Spinal cord (tissue), 10 donors: ENCODE measurements at places on chromosomes 7 and 10. TPM values are rescaled to one million over a fixed set of nuclear protein-coding genes. Genes with fewer than 3 reads are reported as not detected.
A peak's percentile ranks its signal among the peaks of the same experiment; 100 is the strongest.

DNA sequence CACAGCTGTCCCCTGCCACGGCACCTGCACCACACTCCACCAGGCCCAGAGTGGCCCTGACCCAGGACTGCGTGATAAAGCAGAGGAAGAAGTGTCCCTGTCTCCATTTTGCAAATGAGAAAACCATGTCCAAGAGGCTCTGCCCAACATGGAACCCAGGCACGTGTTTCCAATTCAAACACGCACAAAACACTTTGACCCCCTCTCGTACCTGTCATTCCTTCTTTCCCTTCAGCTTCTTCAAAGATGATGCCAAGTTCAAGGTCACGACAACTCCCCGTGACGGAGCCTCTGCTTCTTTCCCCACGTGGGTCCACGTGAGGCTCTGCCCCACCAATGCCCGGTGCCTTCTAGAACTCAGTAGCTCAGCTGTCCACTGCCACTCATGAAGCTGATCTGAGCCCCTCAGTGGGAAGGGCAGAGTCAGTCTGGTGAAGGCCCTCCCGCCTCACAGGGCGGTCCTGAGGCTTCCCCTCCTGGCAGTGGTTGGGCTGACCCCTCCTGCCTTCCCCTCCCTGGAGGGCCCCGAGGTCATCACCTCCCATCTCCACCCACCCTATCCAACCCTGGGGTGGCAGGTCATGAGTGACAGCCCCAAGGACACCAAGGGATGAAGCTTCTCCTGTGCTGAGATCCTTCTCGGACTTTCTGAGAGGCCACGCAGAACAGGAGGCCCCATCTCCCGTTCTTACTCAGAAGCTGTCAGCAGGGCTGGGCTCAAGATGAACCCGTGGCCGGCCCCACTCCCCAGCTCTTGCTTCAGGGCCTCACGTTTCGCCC is 19.0 kb downstream of the CALML5 start:
- DNase-seq = no peak

DNA sequence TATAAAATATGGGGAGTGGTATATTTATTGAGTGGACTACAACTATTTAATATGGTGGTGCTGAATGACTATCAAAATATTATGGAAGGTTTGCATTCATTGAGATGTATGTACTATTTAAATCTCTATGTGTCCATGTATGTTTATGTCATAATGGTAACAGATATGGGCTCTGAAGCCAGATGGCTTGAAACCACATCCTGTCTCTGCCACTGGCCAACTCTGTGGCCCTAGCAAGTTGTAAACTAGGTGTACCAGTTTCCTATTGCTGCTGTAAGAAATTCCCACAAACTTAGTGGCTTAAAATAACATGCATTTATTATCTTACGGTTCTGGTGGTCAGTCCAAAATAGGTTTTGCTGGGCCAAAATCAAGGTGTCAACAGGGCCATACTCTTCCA is 198.1 kb upstream of the NFE2L3 start:
- no peak for DNase-seq

- no peak for DNase-seq
Measured at GRCh38 chr7:69844264-69844868, 246.1 kb downstream of the AUTS2 start.

The PGAM2 gene
- 3.5 TPM for total RNA-seq

DNA sequence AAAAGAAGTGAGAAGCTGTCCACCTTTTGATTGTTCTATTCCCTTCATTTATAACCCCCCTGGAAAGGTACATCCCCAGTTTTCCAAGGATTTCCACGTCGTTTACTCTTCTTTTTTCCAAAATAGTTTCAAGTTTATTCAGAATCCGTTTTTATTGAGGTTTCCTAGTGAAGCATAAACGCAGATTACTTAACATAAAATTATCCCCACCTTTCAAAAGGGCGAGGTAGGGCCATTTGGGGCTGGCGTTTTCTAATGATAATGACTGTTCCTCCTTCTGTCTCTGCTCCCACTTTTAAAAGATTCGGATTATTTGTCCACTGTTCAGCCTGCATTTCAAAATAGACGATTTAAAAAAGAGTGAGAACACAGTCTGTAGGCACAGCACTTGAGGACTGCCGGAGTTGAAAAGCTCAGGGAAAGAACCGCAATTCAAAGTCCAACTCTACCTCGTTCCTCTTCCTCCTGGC is 165.2 kb upstream of the PPP1R3A start:
- DNase-seq = peak; percentile 64

GRCh38 chr7:91140286-91140685 is 123.9 kb upstream of the FZD1 start:
- no peak for DNase-seq

The GHITM gene
- total RNA-seq = 144 TPM

- no peak for DNase-seq
Measured at GRCh38 chr10:28631896-28632583, 45.3 kb upstream of the BAMBI start.

DNA sequence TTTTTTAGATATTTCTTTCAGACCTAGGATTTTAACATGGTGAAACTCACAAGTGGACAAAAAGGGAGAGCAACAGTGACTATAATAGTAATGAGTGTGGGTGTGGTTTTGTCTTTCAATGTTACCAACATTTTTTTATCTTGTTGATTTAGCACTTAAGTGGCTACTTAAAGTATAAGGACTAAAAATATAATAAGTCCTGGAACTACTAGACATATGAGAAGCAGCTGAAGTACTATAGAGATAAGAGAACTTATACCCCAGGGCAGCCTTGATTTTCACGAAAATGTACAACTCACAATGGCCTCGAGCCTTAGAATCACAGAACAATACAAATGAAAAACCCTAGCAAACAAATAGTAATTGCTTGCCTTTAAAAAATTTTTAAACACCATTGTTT is 1151.8 kb downstream of the TYW1 start:
- no peak for DNase-seq

The VWC2 gene
- 2.4 TPM for total RNA-seq

The MMP21 gene
- 0.33 TPM for total RNA-seq

GRCh38 chr7:133475655-133476054 is 222.8 kb downstream of the EXOC4 start:
- no peak for DNase-seq

- DNase-seq = peak; percentile 4
Measured at GRCh38 chr7:149027611-149028345, 527 bp downstream of the PDIA4 start.

- DNase-seq = no peak
Measured at GRCh38 chr7:29494350-29494749, 69.3 kb upstream of the PRR15 start.

- DNase-seq = no peak
Measured at GRCh38 chr10:120477743-120478141, 20.7 kb downstream of the PLPP4 start.

DNA sequence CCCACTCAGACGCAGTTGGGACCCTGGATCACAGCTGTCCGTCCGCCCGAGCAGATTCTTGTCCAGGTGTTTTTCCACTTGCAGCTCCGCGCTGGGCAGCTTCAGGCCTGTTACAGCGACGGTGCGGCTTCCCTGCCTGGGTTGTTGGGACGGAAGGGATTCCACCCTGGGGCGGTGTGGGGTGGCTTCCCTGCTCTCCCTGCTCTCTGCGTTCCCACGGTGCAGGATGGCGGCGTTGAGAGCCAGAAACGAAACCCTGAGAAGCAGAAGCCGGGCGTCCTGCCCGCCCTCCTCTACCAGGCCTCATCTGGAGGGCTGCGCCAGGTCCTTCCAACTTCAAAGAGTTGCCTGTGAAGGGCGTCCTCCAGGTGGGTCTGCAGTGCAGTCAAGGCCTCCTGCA is 194.4 kb downstream of the ADARB2 start:
- DNase-seq = no peak

DNA sequence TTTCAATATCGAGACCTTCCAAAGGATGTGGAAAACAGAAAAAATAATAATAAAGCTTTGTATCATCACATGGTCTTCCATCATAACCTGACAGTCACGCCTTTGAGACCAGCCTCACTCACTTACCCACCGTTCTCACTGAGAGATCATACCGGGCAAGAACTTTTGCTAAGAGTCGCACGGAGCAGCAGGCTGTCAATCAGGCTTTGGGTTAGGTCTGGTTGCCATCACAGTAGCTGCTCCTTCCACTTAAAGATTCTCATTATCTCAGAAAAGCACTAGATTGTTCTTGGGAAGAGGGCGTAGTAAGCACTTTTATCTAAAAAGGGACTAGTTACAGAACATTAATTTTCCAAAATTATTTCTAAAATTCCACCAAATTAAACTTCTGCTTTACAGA is 2.0 kb downstream of the RELN start:
- DNase-seq = no peak

GRCh38 chr10:22500656-22501340 is 155.5 kb downstream of the SPAG6 start:
- peak; percentile 22 for DNase-seq

DNA sequence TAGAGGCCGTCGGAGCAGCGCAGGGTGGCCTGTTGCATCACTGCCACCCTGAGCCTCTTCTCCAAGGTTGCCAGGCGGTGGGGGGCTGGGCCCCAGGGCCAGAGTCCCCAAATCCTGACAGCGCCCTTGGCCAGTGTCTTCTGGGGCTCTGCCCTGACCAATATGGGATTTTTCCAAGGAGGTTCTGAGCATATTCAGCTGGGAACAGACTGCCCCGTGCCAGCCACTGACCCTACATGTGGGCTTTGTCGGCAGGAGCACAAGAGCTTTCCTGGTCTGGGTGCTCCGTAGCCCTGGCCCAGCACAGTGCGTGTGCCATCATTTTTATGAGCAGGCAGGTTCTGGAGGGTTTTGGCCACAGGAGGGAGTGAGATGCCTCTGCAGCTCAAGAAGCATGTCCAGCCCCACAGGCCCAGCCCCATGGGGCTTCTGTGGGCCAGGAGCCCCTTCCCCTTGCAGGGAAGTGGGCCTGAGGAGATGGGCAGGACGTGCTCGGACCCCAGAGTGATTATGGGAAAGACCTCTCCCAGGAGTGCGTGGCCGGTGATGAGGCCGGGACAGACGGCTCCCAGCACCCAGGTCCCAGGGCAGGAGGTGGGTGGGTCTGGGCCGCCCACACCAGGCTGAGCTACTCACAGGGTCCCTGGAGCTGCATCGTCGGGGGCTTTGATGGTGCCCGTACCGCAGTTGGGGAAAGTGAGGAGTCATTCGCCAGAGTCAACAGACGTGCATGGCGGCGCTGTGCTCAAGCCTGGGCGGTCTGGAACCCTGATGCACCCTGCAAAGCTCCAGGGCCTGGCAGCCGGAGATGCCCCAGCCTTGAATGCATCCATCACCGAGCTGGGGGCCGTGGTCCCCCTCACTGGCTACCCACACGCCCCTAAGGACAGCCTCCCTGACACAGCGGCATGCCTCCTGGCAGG is 66.6 kb downstream of the PWWP2B start:
- DNase-seq = no peak

- no peak for DNase-seq
Measured at GRCh38 chr10:104296687-104297436, 27.9 kb downstream of the GSTO2 start.

The CLRN3 gene
- total RNA-seq = 0.17 TPM

- DNase-seq = no peak
Measured at GRCh38 chr10:73167458-73167782, 388 bp downstream of the ECD start.

DNA sequence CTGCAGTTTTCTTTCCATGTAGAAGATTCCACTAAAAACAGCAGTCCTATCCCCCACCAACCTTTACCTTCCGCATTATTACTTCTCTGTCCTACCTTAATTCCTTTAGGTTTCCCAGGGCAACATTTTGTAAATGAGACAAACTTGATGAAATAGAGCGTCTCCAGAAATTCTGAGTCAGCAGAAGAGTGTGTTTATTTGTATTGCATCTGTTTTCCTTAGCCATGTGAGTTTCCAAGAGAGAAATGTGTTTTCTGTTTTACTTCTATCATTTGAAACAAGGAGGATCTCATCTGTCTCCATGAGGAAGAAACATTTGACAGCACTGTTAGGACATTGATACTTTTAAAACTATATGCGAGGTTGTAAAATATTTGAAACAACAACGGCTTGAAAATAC is 244.2 kb upstream of the PLXDC2 start:
- no peak for DNase-seq

DNA sequence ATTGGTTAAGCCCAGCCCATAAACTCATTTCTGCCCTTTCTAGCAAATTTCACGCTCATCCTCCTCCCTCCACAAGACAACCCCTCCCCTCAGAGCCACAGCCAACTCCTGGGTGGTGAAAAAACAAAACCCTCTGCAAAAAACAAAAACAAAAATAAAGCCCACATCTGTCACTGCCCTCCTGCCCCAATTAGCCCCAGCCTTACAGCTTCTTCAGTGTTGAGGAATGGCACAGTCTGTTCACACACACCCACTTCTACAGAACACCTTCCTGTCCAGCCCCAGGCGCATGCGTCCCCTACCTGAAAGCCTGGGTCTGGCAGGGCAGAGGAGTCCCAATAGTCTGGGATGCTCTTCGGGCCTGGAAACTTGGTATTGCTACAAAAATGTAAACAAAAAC is 34.4 kb downstream of the PARP12 start:
- no peak for DNase-seq

GRCh38 chr7:73865738-73866445 is 4.9 kb downstream of the TMEM270 start:
- no peak for DNase-seq

The LFNG gene
- 16.7 TPM for total RNA-seq

The ASZ1 gene
- total RNA-seq = not detected

The LRMDA gene
- 9.9 TPM for total RNA-seq

The EPHB6 gene
- total RNA-seq = 20.3 TPM

DNA sequence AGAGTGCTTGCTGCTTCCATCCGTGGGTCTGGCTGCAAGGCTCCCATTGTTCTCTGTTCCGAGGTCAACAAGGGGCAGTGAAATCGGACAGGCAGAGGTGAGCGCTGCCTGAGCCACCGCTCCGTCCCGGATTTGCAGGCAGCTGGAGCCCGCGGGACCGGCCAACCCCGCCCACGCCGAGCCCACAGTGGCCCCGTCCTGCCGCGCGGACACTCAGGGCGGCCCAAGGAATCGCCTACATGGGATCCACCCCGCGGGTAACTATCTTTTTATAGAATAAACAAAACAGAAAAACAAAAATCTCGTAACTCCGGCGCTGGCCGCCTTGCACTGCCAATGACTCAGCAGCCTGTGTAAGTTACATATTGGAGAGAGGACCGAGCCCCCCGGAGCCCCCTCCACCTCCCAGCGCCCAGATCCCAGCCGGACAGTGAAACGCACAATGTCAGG is 1.9 kb downstream of the BNIP3 start:
- no peak for DNase-seq

DNA sequence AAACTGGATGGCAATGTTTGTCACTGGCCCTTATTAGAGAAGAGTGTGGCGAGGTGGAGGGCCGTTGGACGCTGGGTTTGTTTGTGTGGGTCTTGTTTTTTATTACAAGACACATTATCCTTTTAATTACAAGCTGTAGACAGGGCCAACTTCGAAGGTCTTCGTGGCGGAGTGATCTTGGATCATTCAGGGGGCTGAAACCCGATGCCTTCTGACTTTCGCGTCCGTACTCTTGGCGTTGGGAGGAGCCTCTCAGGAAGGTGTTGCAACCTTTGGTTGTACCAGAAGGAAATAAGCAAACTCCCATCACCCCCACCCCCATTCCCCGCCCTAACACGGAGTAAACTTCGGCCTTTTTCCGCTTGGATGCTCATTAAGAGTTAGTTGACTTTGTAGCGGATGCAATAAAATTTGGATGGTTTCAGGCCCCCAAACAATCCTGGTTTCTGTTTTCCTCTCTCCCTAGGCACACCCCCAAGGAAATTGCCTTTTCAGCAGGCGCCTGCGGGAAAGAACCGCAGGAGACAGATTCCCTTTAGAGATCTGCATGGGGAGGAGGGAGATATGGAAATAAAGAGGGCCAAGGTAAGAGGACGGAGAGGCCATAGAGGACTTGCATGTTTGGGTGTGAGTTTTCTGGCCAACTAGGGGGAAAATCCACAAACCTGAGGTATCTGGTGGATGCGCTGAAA is 294.5 kb upstream of the NFE2L3 start:
- DNase-seq = no peak

The C10orf53 gene
- 0.11 TPM for total RNA-seq

The GJD4 gene
- total RNA-seq = not detected

The POT1 gene
- total RNA-seq = 46.5 TPM

The SCART1 gene
- 1.7 TPM for total RNA-seq
